GM23338 (cell line): ENCODE measurements at places on chromosomes 11 and 22.

GRCh38 chr11:4464216-4465159 lies 15.4 kb downstream of the OR52K2 start:
- peak; percentile 17 for DNase-seq

DNA sequence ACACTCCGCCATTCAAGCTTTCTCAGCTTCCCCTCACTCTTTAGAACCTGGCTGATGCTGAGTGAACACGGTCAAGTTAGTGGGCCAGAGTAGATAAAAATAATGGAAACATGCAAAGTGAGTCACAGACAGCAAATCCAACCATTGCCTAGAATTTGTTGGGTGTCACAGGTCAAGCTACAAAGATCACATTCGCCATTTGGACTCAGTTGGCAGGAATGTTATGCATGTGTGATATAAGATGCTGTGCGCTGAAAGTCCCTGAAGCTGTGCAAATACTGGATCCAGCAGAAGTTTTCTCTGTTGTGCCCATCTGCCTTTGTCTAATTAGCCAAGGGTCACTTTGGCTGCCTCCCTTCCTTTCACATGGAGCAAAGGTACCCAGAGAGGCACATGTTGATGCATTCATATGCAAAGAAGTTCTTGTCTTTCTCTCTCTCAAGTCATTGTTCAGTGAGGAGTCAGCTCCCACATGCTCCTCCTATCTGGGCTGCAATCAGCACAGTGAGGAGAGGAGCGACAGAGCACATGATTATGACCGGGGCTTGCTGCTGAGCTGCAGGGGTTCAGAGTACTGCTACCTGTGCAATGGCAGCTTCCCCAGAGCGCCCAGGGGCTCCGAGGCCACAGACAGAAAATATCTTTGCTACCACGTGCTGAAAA lies 39.7 kb downstream of the FLI1 start:
- peak; percentile 90 for DNase-seq

DNA sequence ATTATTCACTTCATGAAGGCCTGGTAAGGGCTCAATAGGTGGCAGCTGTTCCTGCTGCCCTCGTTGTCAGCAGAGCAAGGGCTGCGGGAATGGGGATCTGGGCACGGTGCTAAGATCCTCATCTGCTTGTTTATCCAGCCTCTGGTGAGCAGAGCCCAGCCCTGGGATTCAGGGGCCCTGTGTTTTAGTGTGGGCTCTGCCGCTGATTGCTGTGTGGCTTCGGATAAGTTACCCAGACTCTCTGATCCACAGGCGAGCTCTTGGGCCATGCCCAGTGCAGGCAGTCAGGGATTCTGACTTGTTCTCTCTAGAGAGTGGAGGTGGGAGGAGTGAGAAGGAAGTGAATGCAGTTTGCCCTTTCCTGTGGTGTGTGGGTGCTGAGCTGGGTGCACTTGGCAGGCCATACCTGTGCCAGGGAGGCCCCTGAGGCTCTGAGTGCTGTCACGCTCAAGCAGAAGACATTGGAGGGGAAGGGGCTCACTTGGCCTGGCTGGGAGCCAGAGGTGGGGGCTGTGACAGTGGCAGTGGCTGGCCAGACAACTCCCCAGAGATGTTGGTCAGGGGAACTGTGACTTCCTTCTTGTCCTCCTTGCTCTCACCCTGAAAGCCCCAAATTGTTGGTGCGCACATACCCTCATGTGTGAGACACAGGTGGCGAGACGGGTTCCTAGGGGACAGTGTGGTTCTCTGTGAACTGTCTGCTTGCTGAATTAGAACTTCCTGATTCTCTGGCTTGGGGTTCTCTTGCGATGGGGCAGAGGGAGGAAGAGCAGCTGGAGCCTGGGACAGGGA lies 43.7 kb downstream of the CD82 start:
- no peak for DNase-seq

- no peak for DNase-seq
Observed at GRCh38 chr11:74838188-74838587, 89.5 kb downstream of the RNF169 start.

DNA sequence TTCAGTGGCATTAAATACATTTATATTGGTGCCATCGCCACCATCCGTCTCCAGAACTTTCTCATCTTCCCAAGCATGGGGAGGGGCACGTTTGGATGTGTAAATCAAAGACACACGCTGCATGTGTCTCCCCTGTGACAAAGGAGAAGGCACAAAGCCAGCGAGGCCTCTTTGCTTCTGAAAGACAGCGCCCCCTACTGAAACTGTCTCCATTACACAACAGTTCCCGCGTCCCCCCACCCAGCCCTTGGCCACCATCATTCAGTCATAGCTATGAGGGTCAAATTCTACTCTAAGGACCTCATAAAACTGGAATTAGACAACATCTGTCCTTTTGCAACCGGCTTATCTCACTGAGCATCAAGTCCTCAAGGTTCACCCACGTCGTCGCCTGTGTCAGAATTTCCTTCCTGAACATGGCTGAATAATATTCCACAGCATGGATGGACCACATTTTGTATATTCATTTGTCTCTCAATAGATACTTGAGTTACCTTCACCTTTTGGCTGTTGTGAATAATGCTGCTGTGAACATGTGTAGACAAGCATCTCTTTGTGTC lies 64.8 kb downstream of the IGF2 start:
- DNase-seq = peak; percentile 87

DNA sequence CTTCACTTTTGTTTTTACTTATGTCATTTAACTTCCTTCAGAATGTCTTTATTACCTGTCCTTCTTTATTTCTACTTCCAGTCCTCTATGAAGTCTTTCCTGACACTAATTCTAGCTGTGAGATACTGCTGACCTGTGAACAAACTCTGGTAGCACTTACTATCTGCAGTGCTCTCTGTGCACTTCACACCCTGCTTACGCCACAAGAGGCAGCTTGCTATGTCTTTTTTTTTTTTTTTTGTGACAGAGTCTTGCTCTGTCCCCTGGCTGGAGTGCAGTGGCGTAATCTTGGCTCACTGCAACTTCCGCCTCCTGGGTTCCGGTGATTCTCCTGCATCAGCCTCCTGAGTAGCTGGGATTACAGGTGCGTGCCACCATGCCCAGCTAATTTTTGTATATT lies 10.7 kb downstream of the STIM1 start:
- peak; percentile 17 for DNase-seq

GRCh38 chr22:49218142-49218541 lies 609.5 kb downstream of the BRD1 start:
- no peak for DNase-seq

GRCh38 chr22:25494774-25495173 lies 69.7 kb upstream of the GRK3 start:
- DNase-seq = peak; percentile 38
